ENCODE measurements at places on chromosomes 1 and 21.

- DNase-seq, result no peak
Observed at GRCh38 chr1:98030976-98031375, 110.1 kb upstream of the DPYD start.

GRCh38 chr1:210678306-210678705 is 349.6 kb downstream of the HHAT start:
- no peak for DNase-seq

DNA sequence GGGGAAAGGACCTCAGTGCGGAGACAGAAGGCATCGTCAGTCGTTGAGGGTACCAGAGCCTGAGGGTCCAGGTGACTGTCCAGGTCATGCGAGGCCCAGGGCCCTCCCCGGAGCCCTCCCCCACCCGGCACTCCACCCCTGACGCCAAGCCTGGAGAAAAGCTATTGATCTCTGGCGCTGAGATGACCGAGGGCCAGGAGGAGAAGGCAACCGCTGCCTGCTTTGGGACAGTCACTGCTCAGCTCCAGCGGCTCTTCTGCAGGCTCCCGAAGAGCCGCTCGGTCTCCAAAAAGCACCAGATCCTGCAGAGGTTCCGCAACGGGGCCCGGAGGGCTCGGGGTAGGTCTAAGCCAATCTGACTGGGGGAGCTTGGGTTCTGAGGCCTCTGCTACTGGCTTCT is 10.9 kb downstream of the RASSF5 start:
- DNase-seq, result no peak

GRCh38 chr1:14678011-14678638 is 79.6 kb downstream of the KAZN start:
- no peak for DNase-seq

- DNase-seq, result peak; percentile 27
Observed at GRCh38 chr1:246608616-246609376, 42.5 kb downstream of the CNST start.

DNA sequence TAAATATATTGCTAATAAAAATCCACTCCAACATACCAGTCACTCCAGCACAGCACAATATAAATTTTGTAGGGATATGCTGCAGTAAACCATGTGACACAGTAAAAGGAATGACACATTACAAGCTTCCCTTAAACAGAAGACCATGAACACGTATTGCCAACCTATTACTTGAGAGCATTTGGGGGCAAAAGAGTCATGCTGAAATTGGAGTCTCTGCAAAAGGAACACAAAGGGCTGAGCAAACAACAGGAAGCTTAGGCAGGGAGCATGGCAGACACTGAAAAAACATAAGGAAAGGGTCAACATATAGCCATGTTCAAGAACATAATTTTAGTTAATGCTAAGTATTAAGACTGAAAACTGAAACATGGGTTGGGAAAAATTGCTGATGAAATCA is 214.5 kb downstream of the SMYD3 start:
- no peak for DNase-seq

GRCh38 chr1:21293537-21294265 is 3.4 kb upstream of the ECE1 start:
- DNase-seq, result no peak

- DNase-seq, result no peak
Observed at GRCh38 chr1:25744140-25744581, 55.8 kb upstream of the SELENON start.

GRCh38 chr1:160993544-160994193 is 27.3 kb downstream of the F11R start:
- peak; percentile 53 for DNase-seq

- peak; percentile 37 for DNase-seq
Observed at GRCh38 chr1:231357831-231358354, 19.8 kb downstream of the SPRTN start.

DNA sequence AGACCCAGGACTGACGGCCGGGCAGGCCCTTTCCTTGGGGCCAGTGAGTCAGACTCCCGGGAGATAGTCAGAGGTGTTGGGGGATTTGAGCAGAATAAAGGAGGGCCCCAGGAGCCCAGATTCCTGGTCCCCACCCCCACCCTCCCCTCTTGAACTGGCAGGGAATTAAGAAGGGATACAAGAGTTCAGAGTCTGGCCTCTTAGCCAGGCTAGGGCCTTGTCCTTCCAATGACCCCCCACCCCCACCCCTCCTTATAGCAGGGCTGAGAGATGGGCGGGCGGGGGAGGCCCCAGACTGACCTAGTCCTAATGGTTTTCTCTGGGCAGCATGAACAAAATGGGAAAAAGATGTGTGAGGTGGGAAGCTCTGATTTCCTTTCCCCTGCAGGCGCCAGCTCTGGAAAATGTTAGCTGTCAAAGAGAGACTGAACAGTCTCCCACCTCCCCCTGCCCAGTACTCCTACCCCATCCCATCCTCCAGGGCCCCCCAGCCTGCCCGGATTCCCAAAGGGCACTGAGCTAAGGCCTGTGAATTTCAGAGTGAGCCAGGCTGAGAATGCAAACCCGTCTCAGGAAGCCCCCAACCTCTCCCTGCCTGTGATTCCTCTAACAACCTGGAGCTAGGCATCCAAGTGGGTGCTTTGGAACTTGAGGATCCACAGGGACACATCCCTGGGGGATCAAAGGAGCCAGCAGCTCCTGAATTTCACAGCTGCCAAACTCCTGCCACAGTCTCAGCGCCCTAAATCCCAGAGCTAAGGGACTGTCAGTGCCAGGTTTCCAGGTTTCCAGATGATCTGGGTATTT is 5.8 kb upstream of the CRABP2 start:
- no peak for DNase-seq

DNA sequence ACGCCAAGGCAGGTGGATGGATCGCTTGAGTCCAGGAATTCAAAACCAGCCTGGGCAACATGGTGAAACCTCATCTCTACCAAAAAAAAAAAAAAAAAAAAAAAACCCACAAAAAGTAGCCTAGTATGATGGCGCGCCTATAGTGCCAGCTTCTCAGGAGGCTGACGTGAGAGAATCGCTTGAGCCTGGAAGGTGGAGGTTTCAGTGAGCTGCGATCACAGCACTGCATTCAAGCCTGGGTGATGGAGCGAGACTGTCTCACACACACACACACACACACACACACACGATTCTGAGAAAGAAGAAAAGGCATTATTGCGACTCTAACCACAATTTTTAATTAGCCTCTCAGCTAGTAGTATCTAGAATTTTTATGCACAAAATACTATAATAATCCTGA is 86.5 kb downstream of the RASAL2 start:
- DNase-seq, result no peak

GRCh38 chr1:29708381-29708780 is 472.1 kb downstream of the PTPRU start:
- DNase-seq, result no peak

DNA sequence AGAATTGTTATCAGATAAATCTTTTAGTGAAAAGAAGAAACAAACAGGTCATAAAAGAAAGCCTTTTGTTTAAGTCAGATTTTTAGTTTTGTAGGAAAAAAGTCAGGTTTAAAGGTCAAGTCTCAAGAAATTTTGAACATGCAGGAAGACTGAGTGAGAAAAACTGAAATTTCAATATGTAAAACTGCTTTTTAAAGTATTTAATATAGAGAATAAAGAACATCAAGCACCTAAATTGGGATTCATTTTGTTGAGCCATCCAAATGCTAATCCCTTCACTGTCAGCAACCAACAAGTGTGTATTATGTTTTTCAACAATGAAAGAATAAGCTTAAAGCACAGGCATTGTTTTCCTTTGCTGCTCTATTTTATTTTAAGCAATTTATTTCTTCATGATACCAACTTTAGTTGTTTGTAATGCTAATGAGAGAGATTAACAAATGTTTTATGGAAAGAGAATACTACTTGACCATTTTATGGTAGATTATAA is 114.9 kb upstream of the SERTAD4 start:
- DNase-seq, result no peak

DNA sequence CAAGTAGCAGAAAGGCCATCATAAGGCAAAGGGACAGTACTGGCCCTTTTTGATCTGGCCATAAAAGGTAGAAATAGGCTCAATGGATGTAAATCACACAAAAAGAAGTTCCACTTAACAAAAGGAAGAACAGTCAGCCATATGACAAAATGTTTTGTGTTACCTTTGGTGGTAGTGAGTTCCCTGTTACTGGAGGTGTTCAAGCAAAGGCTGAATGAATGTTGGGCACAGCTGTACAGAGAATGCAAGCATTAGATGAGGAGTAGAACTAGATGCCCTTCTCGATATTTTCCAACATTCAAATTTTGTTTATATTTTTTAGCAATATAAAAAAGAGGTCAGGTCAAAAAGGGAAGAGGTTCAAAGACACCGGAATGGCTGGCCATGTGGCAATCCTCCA is 20.0 kb downstream of the OLFML3 start:
- no peak for DNase-seq

DNA sequence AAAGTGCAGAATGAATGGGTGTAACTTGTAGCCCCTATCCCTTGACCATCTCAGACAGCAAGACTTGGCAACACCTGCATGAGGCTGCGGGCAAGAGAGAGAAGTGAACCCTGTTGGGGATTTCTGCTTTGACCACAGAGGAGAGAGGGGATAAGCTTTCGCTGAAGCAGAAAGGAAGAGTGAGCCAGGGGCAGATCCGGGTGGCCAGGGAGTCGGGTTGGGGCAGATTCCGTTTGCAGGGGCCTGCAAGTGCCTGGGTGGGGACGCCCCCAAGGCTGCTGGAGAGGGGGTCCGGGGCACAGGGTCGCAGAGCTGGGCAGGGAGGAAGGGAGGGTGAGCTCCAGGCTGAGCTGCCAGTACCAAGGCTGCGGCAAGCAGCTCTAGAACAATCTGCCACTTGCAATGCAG is 25.3 kb upstream of the PIK3CD start:
- no peak for DNase-seq

GRCh38 chr1:47555841-47556560 is 118.2 kb downstream of the FOXD2 start:
- DNase-seq, result no peak

GRCh38 chr1:44855742-44856141 is 12.7 kb upstream of the PTCH2 start:
- no peak for DNase-seq

GRCh38 chr1:23385119-23385621 is 15.5 kb upstream of the ZNF436 start:
- DNase-seq, result no peak

DNA sequence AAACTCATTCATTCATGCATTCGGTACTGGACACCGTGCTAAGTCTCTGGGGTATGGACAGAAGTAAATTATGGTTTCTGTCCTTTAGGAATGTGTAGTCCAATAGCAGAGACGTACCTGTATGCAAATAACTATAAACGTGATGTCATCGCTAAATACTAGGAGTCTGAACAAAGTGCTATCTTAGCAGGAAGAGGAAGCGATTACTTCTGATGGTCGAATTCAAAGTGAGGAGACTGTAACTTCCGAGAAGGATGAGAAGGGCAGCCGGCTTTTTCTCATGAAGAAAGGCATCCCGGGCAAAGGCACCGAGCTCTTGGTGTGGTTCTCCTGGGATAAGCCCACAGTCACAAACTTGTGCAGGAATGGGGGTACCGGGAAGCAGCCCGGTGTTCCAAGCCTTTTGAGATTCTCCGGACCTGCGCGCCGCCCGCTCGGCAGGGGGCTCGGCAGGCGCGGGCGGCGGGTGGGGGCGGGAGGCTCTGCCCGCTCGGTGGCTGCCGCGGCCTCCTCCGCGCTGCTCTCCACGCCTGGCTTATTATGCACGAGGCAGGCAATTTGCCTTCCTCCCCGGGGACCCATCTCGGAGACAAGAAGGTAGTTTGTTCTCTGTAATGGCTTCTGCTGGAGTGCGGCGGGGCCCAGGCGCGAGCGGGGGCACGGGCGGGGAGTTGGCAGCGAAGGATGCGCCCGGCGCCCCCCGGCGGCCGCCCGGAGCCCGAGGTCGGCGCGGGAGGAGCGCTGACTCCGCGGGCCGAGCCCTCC is 67.5 kb upstream of the CD1D start:
- DNase-seq, result no peak

DNA sequence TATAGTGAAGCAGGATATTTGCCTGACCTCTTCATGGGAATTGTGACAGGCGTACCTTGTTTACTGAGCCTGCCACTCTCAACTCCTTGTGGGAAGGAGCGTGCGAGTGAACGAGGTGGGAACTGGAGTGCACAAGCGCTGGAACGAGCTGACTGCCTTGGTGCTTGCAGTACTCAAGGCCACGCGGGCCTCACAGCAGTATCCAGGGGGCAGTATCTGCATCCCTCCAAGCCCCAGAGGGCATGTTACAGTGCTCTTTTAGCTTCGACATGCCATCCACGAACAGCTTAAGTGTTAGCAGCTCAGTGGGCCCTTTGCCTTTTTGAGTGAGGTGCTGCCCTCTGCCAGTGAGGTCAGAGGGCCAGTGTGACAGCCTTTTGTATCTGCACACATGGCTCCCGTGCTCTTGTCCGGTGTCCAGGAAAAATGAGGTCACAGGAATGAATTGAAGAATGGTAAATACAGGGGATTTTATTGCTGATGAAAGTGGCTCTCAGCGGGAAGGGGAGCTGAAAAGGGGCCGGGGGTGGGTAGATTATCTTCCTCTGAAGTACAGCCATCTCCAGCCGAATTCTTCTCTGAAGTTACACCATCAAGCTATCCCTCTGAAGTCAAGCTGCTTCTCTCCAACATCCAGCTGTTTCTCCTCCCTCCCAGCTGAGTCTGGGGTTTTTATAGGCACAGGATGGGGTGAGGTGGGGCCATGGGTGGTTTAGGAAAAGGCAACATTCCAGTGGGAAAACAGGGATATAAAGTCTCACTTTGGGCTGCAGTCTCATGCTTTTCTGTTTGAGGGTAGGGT is 69.3 kb downstream of the EPB41 start:
- no peak for DNase-seq

DNA sequence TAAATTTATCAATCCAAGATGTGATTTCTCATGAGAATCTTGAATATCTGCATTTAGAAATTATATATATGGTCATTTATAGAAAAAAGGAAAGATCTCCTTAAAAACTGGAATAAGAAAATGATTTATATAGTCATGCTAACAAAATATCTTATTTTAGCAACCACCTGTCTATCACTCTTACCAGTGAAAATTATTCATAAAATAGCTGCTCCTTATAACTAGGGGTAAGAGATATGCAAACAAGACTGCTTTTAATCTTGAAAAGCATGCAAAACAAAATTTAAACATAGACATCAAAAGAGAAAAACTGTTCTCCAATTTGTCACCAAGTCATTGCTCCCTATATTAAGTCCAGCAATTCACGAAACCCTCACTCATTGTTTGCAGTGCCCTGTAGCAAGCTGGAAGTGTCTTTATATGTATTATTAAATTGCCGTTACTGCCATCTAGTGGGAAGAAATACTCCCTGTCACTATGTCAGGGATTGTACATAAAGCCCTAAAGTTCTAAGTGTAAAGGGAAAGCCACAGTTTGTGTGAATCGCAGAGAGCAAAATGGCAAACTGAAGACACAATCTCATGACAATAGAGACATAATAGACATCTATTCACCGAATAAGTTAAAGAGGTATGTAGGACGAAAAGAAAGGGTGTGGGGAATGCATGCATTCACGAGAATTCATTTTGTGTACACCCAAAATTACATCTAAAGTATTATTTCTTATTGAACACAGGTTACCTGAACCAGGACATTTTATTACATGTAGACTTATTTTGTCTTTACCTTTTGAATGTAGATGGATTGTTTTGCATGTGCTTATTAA is 600.5 kb downstream of the USP25 start:
- DNase-seq, result peak; percentile 50
